Activated effector memory CD4-positive, alpha-beta T cell treated with anti-CD3 and anti-CD28 coated beads, Interleukin-2, amount 50 U/mL, for 16 hours (primary cell): ENCODE measurements at places on chromosomes 1 and 21.
A peak's percentile ranks its signal among the peaks of the same experiment; 100 is the strongest.

DNA sequence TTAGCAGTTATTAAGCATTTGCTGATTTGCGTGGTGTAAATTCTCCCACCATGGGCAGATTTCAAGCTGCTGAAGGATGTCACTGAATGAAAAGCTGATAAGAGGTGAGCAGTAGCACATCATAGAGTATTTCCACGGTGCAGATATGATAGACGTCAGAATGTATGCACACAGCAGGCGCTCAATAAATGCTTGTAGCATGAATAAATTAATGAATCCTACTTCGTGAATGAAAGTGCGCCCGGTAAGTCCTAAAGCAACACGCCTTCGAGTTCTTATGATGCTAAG is 510 bp upstream of the UBIAD1 start:
- DNase-seq, result no peak

DNA sequence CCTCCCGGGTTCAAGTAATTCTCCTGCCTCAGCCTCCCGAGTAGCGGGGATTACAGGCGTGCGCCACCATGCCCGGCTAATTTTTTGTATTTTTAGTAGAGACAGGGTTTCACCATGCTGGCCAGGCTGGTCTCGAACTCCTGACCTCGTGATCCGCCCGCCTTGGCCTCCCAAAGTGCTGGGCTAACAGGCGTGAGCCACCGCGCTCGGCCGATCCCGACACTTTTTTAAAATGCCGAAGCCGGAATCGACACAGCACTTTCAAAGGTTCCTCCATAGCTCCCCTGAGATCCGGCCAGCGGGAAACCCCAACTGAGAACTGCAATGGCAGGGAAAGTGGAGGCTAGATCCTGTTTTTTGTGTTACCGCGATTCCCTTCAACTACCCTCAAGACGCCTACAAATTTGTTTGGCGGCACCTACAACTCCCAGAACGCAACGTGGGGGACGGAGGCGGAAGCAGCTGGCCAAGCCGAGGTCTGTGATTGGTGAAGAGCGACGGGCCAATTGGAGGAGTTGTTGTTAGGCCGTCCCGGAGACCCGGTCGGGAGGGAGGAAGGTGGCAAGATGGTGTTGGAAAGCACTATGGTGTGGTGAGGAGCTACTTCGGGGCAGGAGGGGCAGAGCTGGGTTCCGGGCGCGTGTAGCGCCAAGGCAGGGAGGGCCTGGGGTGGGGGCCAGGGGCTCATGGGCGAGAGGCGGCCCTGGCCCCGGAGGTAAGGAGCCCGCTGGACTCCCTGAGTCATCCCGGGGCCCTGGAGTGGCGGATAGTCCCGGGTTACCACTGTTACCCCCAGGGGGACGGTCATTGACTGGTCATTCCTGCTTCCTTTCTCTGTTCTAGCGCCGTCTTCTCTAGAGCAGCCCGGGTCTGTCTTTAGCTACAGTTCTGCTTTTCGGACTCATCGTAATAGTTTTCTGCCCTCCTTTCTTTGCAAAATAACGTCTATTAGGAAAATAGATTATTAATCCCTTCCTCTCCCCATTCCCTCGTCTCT is at the start of gene PSMD4:
Gene PSMD4 (plus strand): TSS at position 518 of the 997 bp plus-strand sequence. CDS start 49 bp downstream, at position 567.
- DNase-seq, result peak; percentile 96

DNA sequence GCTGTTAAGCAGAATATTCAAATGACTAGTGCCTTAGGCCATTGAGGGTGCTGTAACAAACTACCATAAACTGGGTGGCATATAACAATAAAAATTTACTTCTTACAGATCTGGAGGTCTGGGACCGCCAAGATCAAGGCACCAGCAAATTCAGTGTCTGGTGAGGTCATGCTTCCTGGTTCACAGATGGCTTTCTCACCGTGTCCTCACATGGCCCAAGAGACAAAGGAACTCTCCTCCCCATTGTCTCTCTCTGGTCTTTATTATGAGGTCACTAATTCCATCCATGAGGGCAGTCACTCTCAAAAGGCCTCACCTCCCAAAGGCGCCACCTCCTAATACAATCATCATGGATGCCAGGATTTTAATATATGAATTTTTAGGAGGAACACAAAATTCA is 127.3 kb downstream of the GABPA start:
- no peak for DNase-seq

- DNase-seq, result no peak
These were observed 49.8 kb downstream of the EPHB2 start for GRCh38 chr1:22760455-22760854.

DNA sequence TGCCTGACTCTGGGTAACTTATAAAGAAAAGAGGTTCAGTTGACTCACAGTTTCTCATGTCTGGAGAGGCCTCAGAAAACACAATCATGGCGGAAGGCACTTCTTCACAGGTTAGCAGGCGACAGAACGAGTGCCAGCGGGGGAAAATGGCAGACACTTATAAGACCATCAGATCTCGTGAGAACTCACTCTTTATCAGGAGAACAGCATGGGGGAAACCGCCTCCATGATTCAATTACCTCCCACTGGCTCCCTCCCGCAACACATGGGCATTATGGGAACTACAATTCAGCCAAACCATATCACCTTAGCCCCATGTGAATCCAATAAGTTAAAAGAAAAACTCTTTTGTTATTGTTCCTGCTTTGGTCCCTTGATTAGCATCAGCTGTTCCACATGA is 725.2 kb downstream of the LRRIQ3 start:
- DNase-seq, result no peak

DNA sequence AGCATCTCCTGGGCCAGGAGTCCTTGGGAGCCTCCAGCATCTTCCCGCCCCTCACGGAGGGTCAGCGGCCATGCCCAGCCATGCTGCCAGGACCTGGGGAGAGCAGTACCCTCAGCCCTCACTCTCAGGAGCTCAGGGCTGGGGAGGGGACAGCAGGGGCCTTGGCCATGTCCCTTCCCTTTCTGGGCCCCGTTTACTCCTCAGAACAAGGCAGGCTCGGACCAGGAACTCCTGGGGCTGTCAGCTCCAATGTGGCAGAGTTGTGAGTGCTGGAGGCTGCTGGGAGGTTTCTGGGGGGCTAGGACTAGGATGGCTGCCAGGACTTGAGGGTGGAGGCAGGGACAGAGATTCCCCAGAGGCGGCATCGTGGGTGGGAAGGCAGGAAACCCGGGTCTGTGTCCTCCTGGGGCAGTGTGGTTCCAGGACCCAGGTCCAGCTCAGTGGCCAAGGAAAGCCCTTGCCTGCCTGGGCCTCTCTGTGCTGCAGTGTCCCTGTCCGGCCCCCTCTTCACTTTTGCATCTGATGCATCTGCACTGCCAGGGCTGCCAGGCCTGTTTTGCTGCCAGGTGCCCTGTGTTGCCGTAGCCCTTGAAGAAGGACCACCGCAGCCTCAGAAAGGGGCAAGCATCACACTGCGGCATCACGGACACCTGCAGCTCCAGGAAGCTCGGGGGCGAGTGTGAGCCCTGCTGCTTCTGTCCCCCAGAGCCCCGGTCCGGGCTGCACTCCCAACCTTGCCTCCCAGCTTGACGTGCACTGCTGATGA is 223.9 kb downstream of the CAMTA1 start:
- no peak for DNase-seq

DNA sequence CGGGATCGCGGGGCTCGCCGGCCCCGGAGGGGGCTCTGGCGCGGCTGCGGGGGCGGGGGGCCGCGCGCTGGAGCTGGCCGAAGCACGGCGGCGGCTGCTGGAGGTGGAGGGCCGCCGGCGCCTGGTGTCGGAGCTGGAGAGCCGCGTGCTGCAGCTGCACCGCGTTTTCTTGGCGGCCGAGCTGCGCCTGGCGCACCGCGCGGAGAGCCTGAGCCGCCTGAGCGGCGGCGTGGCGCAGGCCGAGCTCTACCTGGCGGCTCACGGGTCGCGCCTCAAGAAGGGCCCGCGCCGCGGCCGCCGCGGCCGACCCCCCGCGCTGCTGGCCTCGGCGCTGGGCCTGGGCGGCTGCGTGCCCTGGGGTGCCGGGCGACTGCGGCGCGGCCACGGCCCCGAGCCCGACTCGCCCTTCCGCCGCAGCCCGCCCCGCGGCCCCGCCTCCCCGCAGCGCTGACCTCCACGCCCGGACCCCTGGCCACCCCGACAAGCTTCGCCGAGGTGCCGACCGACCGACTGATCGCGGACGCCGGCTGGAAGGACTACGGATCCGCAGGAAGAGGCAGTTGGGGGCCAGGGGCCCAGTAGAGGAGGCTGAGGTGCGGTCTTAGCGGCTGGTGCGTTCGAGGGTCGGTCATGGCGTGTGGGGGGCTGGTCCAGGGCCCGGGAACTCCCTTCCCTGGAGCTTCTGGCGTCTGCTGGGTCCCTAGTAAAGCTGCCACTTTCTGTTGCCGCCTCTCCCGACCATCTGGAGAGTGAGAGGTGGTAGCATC is 711 bp downstream of the TRNP1 start:
- DNase-seq, result peak; percentile 69

- DNase-seq, result no peak
These were observed 79.2 kb downstream of the PRDM16 start for GRCh38 chr1:3148171-3148570.

GRCh38 chr1:7651203-7651602 is 119.9 kb upstream of the VAMP3 start:
- no peak for DNase-seq

DNA sequence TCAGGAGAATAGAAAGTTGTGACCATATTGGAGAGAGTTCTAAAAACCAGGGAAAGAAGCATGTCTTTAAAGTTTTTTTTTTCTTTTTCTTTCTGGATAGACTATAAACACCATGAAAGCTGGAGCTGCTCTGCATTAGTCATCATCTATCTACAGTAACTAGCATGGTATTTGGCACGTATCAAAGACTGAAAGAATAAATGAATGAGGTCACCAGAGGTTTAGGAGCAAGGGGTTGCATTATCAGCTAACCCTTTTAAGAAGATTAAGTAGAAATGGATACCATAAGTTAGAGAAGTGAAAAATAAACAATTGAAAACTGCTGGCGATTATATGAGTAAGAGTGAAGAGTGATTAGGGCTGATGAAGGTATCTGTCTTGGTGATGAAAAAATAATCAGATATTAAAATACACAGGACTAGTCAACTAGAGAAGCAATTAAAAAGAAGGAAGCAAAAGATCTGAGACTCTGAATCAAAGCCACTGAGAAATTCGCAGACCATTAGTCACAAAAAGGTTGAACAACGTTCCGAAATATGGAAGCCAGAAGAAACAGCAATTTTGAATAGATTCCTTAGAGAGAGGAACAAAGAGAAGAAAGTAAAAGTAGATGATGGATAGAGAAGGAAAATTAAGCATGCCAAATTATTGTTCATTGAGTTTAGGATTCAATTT is 536.4 kb downstream of the DPYD start:
- DNase-seq, result no peak

GRCh38 chr1:225882694-225883615 is 775 bp upstream of the TMEM63A start:
- peak; percentile 77 for DNase-seq

DNA sequence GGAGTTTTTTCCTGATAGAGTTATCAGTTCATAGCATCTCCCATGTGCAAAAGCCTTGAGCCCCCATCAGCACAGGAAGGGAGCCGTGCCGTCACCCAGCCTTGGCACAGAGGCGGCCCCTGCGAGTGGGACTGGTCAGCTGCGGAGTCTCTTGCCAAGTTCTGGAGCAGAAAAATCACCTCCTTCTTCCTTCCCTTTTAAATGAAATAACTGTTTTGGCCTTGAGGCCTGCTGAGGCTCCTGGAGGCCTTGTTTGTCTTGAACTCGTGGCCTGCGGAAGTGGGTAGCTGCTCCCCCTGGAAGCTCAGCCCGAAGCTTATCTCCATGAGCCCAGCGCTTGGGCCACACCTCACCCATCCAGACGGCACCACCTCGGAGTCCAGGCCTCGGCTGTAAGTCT is 145.7 kb upstream of the TMEM51 start:
- no peak for DNase-seq

- no peak for DNase-seq
These were observed 149.6 kb upstream of the SGIP1 start for GRCh38 chr1:66384258-66384921.

DNA sequence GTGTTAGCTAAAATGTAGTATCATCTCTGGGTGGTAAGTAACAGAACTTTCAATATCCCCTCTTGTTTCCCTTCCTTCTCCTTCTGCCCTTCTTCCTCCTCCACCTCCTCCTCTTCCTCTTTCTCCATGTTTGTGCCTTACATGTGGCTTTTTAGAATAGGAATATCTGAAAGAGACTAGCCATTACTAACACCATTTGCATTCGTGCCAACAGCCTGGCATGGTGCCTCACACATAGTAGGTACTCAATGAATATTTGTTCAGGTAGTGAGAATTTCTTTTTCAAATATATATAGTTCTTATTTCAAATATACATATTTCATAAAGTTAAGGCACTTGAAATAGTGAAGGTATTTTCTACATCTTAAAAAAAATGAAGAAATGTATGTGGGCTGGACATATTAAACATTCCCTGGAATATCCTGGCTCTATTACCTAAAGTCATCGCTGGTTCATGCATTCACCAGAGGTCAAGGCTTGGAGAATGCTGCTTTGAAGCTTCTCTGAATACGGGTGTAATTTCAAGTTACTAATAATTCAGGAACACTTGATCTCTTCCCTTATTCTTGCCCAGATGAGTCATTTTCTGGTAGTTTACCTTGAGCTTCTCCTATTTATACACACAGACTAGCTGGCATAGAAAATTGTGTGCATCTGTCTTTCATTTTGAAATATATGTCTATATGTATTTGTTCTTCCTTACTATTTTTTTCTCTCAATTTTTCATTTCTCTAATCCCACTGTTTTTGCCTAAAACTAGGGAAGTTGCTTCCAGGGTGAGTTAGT is 319.4 kb downstream of the TGFB2 start:
- no peak for DNase-seq

DNA sequence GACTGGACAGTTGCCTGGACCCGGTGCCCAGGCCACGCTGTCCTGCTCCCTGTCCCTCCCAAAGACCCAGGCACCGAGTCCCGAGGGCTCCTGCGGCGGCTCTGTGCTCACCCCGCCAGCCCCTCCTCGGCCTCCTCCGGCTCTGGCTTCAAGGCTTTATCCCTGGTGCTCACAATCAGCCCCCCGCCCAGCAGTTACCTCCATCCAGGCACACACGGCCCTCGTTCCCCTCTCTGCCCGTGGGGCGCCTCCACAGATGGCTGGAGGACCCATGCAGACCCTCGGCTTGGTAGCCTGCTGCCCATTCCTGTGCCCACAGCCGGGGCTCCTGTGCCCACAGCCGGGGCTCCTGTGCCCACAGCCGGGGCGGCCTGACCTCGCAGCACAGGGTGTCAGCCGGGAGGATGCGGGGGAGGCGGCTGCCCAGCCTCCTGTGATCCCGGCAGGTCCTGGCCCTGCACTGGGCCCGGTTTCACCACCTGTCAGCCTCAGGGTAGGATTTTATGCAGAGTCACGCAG is 52.3 kb upstream of the COL18A1 start:
- DNase-seq, result no peak

DNA sequence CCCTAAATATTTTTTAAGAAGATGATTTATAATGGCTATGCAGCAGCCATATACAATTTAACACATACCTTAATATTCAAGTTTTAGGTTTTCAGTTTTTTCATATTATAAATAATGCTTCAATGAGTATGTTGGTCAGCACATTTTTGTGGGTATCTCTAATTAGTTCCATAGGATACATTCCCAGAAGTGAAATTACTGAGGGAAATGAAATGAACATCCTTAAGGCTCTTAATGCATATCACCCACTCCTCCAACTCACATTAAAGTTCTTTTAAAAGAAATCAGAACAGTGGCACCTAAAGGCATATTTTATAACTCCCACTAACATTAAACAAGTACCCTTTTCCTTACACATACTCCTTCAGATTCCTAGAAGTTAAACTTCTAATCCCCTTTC is 56.1 kb downstream of the EYA3 start:
- no peak for DNase-seq
